Urinary bladder (tissue), 4 donors: ENCODE measurements at places on chromosomes 1 and 21. TPM values are rescaled to one million over a fixed set of nuclear protein-coding genes. Genes with fewer than 3 reads are reported as not detected.

The PCSK9 gene
- polyA plus RNA-seq = 0.09 TPM

The UBL4B gene
- not detected for polyA plus RNA-seq

- DNase-seq = no peak
Measured at GRCh38 chr1:236808005-236808404, 12.9 kb downstream of the MTR start.

DNA sequence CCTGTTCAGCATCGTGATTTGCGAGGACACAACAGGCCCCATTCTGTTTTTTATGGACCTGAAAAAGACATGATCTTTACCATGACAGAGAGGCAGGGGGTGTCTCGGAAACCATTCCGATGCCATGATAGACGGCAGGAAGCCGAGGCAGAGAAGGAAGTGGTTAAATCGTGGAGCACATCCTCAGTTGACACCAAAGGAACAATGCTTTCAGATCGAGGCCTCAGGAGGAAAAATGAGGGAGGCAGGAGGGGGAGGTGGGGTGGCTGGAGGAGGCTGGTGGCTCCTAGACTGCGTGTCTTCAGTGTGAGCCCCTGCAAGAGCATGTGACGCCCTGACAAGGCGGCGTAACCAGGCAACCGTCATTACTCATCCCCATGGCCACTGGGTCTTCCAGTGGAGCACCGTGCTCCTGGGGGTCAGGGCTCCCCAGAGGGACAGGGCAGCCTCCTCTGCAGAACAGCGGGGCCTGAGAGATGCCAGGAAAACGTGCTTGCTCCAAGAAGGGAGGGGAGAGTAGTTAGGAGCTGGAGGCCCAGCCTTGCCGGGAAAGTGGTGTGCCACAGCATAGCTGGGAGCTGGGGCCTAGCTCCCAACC lies 172.8 kb upstream of the TMEM51 start:
- DNase-seq = no peak

DNA sequence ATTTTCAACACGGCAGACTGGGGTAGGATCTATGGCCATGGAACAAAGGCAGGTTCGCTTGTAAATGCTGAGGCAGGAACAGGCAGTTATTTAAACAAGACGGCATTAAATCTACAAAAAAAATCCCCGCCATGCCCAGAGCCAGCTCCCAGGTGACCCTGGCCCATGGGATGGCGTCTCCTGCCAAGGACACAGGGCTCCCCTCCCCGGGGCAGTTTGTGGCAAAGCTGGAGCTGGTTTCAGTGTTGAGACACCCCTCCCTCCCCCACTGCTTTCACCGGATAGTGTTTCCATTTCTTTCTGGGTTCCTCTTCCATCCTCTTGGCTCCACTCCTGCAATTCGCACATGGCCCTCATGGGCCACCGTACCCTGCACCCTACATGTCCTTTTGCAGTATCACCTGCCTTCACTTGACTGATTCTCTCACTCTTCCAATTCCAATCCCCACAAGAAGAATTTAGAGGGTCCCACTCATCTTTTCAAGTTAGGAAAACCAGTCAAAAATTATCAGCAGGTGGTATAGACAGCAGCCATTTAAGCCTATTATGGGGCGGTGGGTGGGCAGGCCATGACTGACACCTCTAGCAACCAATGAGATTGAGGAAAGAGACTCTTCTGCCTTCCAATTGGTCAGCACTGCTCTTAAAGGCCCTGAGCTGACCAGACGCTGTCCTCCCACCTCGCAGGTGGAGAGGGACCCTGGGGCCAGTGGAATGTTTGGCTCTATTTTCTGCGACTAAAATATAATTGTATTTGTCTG lies 52.0 kb downstream of the OLIG1 start:
- DNase-seq = no peak
